ENCODE measurements at places on chromosomes 2 and 18.

GRCh38 chr2:126793885-126794613 lies 104.6 kb upstream of the TEX51 start:
- DNase-seq, result no peak

DNA sequence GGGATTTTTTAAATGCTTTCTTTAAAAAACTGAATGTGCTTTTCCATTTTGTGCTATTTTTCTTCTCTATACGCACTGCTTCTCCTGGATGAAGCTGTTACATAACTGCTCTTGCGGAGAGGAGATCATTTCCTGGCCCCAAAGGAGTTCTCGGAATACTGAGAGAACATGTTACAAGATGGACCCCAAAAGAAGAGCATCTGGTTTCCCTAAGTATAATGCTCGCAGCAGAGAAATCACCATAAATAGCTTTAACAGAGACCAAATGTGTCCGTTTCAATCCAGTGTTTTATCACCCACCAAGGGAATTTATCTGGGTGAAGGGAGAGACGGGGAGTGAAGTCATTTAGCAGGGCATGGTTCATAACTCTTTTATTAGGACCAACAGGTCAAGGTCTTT lies 80.1 kb downstream of the RBM43 start:
- DNase-seq, result peak; percentile 64

DNA sequence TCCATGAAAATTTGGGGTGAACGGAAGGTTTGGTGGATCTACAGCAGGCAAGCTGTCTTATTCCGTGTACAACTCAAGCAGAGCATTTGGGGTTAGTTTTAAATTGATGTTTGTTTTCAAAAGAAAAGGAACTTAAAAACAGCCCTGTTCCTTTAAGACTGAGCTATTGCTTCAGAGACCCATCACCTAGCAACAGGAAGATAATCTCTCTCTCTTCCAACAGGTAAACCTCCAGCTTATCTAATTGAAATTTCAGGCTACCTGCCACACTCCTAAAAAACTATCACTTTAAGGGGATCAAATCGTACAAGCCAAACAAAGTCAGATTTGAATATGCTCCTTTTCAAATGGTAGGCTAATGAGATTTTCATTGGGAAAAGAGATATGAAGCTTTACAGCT lies 101.8 kb downstream of the RNF152 start:
- DNase-seq, result no peak

DNA sequence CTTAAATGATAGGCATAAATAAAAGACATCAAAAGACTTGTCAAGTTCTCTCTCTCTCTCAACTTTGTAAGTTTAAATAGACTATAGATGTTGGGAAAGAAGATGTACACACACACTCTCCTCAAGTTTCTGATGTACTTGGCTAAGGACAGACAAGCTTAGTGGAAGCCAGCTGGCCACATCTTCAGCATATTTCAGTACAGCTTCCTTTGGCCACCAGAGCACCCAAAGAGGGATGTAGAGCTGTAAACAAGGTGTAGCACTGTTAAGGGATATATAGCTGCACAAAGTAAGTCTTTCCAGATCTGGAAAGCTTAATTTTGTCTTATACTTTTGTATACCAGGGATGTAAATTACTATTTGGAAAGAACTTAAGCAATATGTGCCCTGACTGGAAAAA lies 64.3 kb upstream of the MSTN start:
- DNase-seq, result peak; percentile 22

DNA sequence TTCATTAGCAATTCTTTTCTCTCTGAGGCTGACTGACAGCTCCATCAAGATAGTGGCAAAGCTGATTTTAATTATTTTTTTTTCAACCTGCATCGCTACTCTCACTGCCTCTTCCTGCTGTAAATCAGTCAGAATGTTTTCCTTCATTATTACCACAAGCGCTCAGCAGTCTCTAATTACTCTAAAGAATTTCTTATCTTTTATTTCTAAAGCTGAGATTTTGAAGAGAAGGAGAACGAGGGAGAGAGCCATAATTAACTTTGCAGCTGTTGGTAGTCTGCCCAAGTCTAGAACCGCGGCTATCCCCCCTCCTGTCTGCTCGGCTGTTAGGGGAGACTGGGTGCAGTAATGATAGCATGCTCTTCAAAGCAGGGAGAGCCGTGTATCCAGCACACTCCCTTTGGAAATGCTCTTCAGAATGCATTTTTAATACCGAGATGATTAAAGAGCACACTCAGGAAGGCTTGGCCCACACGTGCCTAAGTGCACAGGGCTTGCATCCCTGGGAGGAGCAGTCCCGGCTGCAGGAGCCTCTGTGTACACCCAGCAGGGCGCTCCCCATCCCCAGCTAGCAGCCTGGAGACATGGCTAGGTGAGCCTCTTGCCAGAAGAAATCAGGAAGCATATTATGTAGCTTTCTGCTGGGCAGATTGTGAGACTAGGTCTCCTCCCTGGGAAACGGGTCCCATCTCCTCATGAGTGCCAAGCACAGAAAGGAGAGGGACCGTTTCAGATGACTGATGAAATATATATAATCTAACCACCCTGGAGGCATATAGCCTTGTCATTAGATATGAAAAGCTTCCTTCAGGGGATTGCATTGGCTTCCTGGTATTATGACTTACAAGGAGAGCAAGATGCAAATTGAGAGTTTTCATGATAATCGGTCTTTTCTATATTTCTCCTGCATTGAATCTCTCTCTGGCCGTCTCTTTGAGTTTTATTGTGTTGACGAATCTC lies 555.2 kb downstream of the CMPK2 start:
- no peak for DNase-seq
